NCI-H524 treated with DMSO at 0.1 percent for 48 hours (cell line): ENCODE measurements at places on chromosomes 13 and 19.

- DNase-seq = no peak
These were observed 546 bp downstream of the TBC1D4 start for GRCh38 chr13:75481176-75482069.

- no peak for DNase-seq
These were observed 20.3 kb upstream of the TPTE2 start for GRCh38 chr13:19581675-19582074.

DNA sequence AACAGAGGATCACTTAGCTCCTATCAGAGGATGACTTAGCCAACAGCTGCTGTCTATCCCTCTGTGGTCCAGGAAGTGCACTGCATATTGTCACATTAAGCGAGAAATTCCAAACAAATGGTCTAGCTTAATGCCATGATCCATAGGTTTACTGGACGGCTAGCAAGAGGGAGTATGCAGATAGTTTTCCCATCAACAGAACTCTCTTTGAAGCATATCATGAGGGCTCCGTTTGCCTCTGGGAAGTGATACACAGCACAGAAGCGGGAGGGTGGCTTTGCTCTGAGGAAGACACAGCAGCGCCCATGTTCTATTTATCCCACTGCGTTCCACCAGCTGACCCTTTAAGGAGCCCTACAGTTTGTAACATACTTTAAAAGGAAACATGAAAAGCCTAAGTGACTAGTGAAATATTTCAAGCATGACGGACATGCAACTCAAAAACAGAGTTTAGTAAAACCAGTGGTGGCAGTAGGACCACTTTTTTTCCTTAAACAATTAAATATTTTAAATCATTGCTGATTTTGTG, 52.7 kb downstream of the COL4A1 start:
- DNase-seq = no peak

GRCh38 chr19:27971071-27971470, 1241.9 kb downstream of the UQCRFS1 start:
- no peak for DNase-seq

- DNase-seq = no peak
These were observed 571 bp downstream of the ZNF302 start for GRCh38 chr19:34678085-34678412.

GRCh38 chr13:113073942-113074341, 31.6 kb upstream of the F7 start:
- no peak for DNase-seq

DNA sequence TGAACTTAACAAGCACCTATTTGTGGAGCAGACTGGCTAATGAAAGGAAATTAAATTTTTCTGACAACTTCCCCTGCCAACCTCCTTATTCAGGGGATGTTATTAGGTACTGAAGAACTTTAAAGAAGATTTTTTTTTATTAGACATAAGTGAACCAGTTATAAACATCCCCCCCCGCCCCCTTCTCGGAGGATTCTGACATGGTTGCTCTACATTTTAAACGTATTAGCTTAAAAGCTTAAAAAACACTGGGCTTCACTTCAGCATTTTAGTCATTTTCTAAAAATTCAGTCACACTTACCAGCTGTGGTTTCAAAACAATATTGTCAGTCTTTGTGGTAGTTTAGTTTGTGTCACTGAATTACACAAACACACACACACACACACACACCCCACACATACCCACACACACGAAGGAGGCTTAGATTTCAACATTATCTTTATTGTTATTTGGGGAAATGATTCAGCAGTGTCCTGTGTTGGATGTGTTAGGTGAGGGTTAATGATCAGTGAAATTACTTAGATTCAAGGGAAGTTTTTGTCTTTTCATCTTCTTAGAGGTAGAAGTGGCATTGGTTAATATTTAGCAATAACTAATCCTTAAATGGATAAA, 145.7 kb downstream of the PCCA start:
- no peak for DNase-seq

GRCh38 chr13:44088991-44089413, 209.3 kb downstream of the LACC1 start:
- DNase-seq = no peak

DNA sequence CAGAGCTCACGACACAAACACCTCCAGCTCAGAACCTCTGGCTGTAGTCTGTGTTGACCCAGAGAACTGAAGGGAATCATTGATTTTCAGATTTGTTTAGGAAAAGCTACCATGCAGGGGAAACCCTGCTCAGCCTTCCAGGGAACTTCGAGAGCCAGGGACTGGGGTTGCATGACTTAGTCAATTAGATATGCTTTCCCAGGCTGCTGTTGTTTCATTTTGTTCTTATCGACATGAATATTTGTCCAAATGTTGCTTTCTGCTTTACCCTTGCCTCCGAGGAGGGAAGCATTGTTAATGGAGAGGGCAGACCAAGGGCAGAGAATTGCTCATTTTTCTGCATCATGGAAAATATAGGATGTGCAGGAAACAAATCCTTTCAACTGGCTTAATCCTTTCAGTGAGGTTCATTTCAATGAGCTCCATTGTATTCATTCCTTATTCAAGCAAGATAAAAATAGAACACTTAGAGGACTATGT, 82.5 kb downstream of the KLF5 start:
- no peak for DNase-seq

DNA sequence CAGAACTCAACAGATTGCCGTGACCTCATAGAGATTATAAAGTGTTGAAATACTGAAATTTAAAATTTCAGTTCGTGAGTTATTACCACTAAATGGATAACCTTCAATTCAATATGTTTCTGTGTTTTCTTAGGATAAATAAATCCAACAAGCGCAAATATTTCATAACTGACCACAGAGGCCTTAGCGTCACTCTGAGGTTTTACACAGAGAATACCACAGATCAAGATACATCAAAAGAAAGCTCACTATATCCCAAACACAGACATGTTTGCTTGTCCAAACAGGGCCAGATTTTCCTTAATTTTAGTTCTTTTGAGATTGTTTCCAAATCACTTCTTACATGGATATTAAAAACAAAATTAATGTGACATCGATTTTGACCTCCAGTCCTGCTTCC, 235.8 kb downstream of the EFNB2 start:
- DNase-seq = no peak

DNA sequence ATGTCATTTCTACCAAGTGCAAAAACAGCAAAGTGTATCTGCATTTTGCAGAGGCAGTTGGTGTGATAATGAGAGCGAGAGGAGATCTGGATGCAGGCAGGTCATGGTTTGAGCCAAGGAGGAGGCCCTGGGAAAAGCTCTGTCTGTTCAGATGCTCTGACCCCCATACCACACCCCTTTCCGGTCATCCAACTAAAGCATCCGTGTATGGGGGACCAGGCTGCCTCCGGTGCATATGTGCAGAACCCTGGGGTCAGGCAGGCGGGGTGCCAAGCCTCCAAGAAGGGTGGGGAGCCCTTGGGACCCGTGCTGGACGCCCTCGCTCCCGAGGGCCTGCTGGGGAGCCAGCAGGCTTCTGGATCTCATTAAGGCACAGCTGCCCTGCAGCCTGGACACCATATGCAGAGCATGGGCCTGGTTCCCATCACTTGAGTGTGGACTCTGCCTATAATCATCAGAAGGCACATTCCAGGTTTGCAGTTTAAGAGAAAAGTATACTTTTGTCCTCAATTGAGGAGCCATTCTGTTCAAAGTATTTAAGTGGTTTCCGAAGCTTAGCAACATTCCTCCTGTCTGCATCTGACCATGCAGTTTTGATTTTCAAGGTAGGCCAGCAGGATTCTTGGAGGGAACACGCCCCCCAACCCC, 56.1 kb downstream of the ALOX5AP start:
- no peak for DNase-seq

DNA sequence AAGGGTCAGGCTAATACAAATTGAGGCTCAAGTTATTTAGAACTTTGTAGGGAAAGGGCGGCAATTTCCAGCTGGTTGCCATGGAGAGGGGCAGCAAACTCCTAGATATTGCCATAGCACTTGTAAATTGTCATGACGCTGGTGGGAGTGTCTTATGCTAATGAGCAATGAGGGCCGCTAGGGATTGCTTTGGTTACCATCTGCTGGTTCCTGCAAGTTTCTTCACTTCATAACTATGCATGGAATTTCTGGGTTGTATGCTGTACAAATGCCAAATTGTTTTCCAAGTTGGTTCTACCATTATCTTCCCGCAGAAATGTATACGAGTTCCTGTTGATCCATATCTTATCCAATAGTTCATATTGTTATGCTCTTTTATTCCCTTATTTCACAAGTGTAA, 1339.4 kb downstream of the EFNB2 start:
- peak; percentile 54 for DNase-seq

- DNase-seq = no peak
These were observed 30.6 kb upstream of the IGSF23 start for GRCh38 chr19:44582581-44583265.

DNA sequence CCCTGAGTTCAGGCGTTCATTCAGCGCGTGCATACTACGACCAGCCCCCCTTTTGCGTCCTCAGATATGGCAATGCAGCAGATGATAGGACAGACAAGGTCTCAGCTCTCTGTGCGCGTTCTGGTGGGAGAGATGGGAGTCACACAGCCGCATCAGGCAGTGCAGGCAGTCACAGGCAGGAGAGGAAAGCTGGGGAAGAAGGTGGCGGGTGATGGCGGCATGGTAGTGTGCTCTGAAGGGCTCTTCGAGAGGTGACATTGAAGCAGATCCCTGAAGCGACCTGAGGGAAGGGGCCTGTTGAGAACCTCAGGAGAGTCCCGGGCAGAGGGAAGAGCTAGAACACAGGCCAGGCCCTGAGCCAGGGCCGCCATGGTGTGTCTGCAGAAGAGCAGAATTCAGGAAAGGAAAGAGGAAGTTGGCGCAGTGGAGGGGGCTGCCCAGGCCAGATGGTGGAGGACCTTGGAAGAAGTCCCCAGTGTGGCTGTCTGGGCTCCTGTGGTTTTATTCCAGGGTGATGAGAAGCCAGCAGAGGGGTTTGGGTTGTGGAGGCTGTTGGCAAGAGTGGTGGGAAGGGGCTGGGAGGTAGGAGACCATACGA, 3.5 kb downstream of the USF2 start:
- no peak for DNase-seq

DNA sequence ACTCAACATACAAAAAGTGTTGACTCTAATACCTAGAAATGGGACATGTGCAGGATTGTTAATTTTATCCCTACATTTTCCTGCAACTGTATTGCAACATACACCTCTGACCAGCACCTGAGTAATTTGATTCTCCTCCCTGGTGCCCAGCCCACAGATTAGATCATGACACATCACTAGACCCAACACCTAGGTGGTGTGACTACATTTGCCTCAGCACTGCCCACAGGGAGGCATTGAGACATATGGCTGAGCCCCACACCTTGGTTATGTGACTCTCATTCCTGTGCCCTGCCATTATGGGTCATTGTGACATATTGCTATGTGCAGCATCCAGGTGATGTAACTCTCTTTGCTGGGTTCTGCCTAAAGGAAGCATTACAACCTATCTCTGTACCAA, 13.2 kb upstream of the ZNF254 start:
- DNase-seq = no peak

- DNase-seq = no peak
These were observed 1.7 kb downstream of the MPV17L2 start for GRCh38 chr19:18194554-18195238.

DNA sequence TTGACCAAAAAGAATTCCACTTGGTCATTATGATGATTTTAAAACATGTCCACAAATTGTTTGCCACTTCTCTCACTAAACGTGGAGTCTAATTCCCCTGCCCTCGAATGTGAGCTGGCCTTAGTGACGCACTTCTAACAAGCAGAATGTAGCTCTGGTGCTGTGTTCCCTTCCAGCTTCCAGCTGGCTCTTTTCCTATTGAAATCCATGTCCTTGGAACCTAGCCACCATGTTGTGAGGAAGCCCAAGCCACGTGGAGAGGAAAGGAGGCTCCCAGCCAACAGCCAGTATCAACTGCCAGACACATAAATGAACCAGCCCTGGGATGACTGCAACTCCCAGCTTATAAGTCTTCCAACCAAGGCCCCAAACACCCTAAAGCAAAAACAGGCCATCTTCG, 23.6 kb upstream of the CEBPA start:
- no peak for DNase-seq

GRCh38 chr13:80164462-80164861, 176.5 kb downstream of the SPRY2 start:
- no peak for DNase-seq

DNA sequence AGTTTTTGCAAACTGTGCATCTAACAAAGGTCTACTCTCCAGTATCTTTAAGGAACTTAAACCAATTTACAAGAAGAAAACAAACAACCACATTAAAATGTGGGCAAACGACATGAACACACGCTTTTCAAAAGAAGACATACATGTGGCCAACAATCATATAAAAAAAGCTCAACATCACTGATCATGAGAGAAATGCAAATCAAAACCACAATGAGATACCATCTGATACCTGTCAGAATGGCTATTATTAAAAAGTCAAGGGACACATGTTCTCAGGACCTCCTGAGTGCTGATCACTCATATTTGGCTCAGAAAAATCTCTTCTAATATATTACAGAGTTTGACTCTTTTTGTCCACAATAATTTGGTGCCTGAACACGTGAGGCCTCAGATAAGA, 14.2 kb upstream of the LILRB1 start:
- no peak for DNase-seq

DNA sequence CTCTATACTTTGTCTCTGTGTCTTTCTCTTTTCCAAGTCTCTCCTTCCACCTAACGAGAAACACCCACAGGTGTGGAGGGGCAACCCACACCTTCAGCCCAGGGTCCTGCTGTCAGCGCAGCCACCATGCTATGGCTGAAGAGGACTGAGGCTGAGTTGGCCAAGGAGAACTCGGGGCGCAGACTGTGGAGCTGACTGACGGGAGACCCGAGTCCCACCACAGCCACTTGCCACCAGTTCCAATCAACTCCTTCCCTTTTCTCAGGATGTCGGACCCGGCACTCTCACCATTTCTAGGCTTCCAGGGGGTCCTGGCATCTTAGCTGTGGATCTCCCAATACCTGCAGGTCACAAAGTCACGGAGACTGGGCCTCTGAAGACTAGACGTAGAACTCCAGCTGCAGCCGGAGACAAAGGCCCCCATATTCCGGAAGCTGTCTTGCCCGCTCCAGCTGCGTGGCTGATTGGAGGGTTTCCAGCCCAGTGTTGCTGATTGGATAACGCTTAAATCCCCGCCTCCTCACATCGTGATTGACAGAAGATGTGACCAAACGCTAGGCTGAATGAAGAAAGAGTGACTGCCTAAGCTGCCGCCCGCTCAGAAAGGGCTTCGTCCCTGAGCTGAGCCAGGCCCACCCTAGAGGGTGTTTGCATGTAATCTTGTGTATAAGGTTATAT, 63.6 kb downstream of the ZNF429 start:
- DNase-seq = no peak

DNA sequence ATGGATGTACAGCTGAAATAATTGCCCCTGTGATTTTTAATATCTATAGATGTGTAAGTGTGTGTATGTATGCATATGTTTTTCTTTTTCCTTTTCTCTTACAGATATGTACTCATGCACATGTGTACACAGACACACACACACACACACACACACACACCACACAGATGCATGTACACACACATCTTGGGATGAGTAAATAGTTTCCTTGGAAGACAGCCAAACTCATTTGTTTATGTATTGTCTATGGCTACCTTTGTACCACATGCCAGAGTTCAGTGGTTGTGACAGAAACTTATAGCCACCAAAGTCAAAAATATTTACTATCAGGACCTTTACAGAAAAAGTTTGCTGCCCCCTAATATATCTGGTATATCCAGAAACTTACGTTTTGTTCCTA, 192.6 kb downstream of the MAB21L1 start:
- no peak for DNase-seq

- no peak for DNase-seq
These were observed 16.3 kb downstream of the HSPH1 start for GRCh38 chr13:31145417-31145816.
